Trophoblast cell (in vitro differentiated cells and primary cell): ENCODE measurements at places on chromosomes 6 and 20.

DNA sequence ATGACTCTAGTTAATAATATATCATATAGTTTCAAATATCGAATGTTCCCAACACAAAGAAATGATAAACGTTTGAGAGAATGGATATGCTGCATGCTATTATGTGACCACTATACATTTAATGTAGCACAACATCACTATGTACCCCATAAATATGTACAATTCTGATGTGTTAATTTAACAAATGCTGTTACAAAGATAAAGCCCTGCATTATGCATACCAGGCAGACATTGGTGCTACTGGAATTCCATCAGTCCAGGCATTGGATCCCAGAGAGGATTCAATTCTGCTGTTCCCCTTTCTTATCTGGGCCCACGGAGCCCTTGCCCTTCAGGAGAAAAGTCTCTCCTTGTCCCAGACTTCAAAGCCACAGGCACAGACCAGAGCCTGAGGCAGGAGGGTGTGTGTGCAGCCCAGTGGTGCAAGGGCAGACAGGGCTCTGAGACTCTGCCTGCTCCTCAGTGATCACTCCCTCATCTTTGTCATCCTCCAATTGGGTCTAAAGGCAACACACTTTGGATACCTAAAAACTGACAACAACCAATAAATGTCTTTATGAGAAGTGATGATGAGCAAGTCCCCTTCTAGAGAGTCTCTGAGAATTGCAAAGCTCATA lies 45.2 kb downstream of the PSMG4 start:
- no peaks in the 10 kb centered on the region for H3K4me1 ChIP-seq
- DNase-seq, result no peak
- no peak overlapping the region for H3K4me3 ChIP-seq
- H3K27ac ChIP-seq, result no peak overlapping the region
- peaks cover 12% of the 10 kb centered on the region for H3K36me3 ChIP-seq
- H3K27me3 ChIP-seq, result no peaks in the 10 kb centered on the region

GRCh38 chr6:119586250-119586882 lies 236.8 kb upstream of the MAN1A1 start:
- H3K4me1 ChIP-seq, result peaks cover 3% of the 10 kb centered on the region
- DNase-seq, result no peak
- no peak overlapping the region for H3K4me3 ChIP-seq
- no peak overlapping the region for H3K27ac ChIP-seq
- no peaks in the 10 kb centered on the region for H3K36me3 ChIP-seq

GRCh38 chr20:10415013-10415650 lies 18.9 kb downstream of the MKKS start:
- H3K4me3 ChIP-seq, result no peak overlapping the region
- H3K27ac ChIP-seq, result no peak overlapping the region
- no peaks in the 10 kb centered on the region for H3K4me1 ChIP-seq
- DNase-seq, result peak; percentile 93
- H3K27me3 ChIP-seq, result no peaks in the 10 kb centered on the region
- H3K36me3 ChIP-seq, result peaks cover 5% of the 10 kb centered on the region

- H3K4me1 ChIP-seq, result no peaks in the 10 kb centered on the region
- H3K36me3 ChIP-seq, result no peaks in the 10 kb centered on the region
- DNase-seq, result peak; percentile 41
- no peak overlapping the region for H3K27ac ChIP-seq
Observed at GRCh38 chr6:72182337-72183246, 296.2 kb downstream of the RIMS1 start.

GRCh38 chr6:121578216-121578615 lies 142.8 kb downstream of the GJA1 start:
- no peaks in the 10 kb centered on the region for H3K27me3 ChIP-seq
- H3K27ac ChIP-seq, result no peak overlapping the region
- DNase-seq, result no peak
- no peaks in the 10 kb centered on the region for H3K36me3 ChIP-seq
- H3K4me3 ChIP-seq, result no peak overlapping the region
- no peaks in the 10 kb centered on the region for H3K4me1 ChIP-seq

DNA sequence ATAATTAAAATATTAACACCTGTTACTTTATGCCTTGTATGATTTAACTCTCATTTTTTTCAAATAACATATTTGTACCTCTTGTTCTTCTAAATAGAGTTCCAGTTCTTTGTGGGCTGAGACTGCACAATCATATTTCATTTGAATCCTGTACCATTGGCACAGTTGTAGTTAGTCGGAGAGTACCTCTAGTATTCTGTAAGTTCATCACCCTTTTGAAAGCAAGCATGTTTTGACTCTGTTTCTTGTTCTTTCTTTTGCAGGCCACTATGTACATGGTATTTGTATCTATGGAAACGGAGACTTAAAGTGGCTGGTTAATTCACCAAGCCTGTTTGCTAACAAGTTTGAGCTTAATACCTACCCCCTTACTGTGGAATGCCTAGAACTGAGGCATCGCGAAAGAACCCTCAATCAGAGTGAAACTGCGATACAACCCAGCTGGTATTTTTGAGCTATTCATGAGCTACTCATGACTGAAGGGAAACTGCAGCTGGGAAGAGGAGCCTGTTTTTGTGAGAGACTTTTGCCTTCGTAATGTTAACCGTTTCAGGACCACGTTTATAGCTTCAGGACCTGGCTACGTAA lies 68.2 kb downstream of the C6orf52 start:
- H3K27ac ChIP-seq, result no peak overlapping the region
- peak; percentile 81 for DNase-seq
- H3K36me3 ChIP-seq, result peaks cover 18% of the 10 kb centered on the region
- no peak overlapping the region for H3K4me3 ChIP-seq
- no peaks in the 10 kb centered on the region for H3K4me1 ChIP-seq
- no peaks in the 10 kb centered on the region for H3K27me3 ChIP-seq

- DNase-seq, result no peak
- no peaks in the 10 kb centered on the region for H3K36me3 ChIP-seq
- H3K27ac ChIP-seq, result no peak overlapping the region
- no peaks in the 10 kb centered on the region for H3K27me3 ChIP-seq
Observed at GRCh38 chr6:25619217-25619616, 32.8 kb upstream of the SCGN start.

DNA sequence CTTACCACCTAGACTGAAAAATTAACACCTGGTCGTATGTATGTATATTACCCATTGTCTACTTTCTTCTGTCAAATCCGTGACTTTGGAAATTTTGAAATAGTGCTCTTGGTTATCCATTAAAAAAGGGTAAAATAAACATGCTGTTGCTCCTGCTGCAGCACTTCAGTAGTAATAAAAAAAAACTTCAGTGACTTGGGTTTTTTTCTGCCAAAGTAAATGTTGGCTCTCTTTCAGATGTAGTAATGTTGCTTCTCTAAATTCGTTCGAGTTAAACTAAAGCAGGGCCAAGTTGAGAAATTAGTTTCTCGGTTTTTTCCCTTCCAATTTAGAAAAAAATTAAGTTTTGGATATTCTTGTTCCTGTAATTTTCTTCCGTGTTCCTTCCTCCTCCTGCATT lies 34.2 kb downstream of the JARID2 start:
- no peaks in the 10 kb centered on the region for H3K36me3 ChIP-seq
- no peak for DNase-seq
- H3K27me3 ChIP-seq, result no peaks in the 10 kb centered on the region
- no peak overlapping the region for H3K4me3 ChIP-seq
- H3K27ac ChIP-seq, result no peak overlapping the region
- H3K4me1 ChIP-seq, result peaks cover 9% of the 10 kb centered on the region

- no peaks in the 10 kb centered on the region for H3K27me3 ChIP-seq
- H3K27ac ChIP-seq, result no peak overlapping the region
- H3K4me3 ChIP-seq, result no peak overlapping the region
- no peak for DNase-seq
- no peaks in the 10 kb centered on the region for H3K4me1 ChIP-seq
- H3K36me3 ChIP-seq, result peaks cover 70% of the 10 kb centered on the region
Observed at GRCh38 chr20:53574819-53575218, 18.8 kb downstream of the ZNF217 start.

DNA sequence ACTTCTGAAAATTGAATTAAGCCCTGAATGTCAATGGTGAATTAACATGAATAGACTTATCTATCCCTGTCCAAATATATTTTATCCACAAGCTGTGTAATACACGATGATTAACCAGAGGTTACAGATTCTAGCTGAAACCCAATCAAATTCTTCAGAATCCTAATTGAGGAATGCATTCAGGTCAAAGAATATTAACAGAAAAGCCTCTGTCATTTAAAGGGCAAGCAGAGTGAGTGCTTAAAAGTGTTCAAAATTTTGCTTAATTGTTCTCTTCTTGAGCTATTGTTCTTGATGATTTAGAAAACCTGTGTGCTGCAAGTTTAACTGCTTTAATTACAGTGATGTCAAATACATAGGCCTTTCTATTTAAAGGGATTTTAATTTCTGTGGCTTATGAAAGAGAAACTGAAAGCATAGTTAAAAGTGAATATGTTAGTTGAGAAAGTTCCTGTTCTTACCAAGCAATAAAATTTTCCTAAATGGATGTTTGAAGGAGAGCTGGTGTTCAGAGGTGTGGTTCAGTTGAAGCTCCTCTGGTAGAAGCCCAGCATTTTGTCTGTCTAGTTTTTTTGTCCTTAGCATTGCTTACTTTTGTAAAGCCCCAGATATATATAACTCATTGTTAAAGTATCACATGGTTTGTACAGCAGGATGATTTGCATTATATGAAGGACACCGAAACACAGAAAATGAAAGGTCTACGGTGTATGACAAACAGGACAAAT lies 466.3 kb upstream of the PLCB4 start:
- DNase-seq, result no peak
- H3K4me1 ChIP-seq, result no peaks in the 10 kb centered on the region

- no peak for DNase-seq
- no peaks in the 10 kb centered on the region for H3K27me3 ChIP-seq
Observed at GRCh38 chr6:166766769-166767168, 139.7 kb upstream of the RPS6KA2 start.

GRCh38 chr20:25750765-25751696 lies 54.4 kb upstream of the ZNF337 start:
- DNase-seq, result peak; percentile 22
- H3K36me3 ChIP-seq, result no peaks in the 10 kb centered on the region
- no peak overlapping the region for H3K27ac ChIP-seq
- no peaks in the 10 kb centered on the region for H3K4me1 ChIP-seq

GRCh38 chr20:45836841-45837240 lies 3.2 kb downstream of the SNX21 start:
- H3K36me3 ChIP-seq, result peaks cover 17% of the 10 kb centered on the region
- H3K27me3 ChIP-seq, result no peaks in the 10 kb centered on the region
- H3K4me3 ChIP-seq, result no peak overlapping the region
- DNase-seq, result no peak

DNA sequence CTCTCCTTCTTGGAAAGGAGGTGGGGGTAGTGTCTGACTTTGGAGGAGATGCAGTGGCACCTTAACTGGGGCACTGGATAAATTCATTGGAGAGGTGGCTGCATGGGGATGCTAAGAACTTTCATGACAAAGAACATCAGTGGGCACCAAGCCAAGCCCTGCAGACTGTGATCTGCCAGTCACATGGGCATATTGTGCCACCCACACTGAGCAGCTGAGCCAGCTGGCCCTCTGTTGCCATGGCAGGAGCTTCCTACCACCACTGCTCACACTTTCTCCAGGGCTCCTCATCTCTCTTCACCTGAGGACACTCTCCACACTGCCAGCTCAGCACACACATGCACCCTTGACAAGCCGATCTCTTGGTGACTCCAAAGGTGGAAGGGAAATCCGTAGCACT lies 715.6 kb downstream of the QKI start:
- no peak overlapping the region for H3K4me3 ChIP-seq
- no peaks in the 10 kb centered on the region for H3K27me3 ChIP-seq
- H3K36me3 ChIP-seq, result no peaks in the 10 kb centered on the region
- no peak overlapping the region for H3K27ac ChIP-seq
- DNase-seq, result no peak

GRCh38 chr20:56943946-56944945 lies 315.1 kb downstream of the TFAP2C start:
- H3K4me3 ChIP-seq, result no peak overlapping the region
- H3K36me3 ChIP-seq, result no peaks in the 10 kb centered on the region
- H3K27me3 ChIP-seq, result no peaks in the 10 kb centered on the region

DNA sequence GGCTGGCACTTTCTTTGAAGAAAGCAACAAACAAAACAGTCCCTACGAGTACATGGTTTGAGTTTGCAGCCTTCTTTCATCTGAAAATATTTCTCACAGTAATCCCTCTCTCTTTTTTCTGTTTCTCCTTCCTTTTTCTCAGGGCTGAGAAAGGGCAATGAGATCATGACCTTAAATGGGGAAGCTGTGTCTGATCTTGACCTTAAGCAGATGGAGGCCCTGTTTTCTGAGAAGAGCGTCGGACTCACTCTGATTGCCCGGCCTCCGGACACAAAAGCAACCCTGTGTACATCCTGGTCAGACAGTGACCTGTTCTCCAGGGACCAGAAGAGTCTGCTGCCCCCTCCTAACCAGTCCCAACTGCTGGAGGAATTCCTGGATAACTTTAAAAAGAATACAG lies 80.7 kb upstream of the CLDN20 start:
- H3K4me1 ChIP-seq, result peaks cover 9% of the 10 kb centered on the region
- no peaks in the 10 kb centered on the region for H3K36me3 ChIP-seq
- H3K27me3 ChIP-seq, result no peaks in the 10 kb centered on the region
- no peak for DNase-seq
- H3K27ac ChIP-seq, result no peak overlapping the region
- no peak overlapping the region for H3K4me3 ChIP-seq

DNA sequence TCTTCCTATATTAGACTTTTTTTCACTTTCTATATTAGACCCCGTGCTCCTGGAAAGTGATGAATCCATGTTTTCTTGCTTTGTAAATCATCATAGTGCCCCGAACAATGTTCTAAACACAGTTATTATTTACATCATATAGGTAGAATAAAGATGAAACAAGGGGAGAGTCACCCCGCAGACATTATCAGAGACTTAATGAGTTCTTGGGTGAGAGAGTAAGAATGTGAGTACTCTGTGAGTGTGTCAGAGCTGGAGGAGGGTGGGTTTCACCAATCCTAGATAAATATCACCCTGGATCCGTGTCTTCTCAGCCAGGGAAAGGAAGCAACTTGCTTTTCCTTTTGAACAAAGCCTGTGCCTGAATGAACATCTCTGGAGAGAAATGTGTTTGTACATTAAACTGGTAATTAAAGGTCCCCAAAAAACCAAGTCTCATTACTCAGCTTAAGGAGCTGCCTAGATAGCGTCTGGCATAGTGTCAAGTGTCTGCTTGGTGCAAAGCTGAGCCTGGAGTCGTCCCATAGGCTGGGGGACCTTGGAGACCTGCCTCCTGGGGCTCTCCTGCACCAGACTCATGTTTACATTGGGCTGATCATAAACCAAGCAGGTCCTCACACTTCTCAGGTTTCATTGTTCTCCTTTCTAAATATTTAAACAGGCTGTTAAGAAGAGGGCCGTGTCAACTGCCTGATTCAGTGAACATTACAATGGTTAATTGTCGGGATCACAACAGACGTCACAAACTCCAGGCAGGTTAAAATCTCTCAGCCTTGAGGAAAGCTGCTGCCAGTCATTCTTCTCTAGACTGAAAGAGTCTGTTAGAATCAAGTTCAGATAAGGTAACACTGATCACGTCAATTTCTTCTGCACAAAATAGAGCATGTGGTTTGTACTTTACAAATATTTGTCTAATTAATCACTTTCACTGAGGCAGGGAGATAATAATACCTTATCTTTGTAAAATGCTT lies 179.7 kb upstream of the MYLIP start:
- H3K4me3 ChIP-seq, result no peak overlapping the region
- no peaks in the 10 kb centered on the region for H3K36me3 ChIP-seq
- DNase-seq, result peak; percentile 43
- no peak overlapping the region for H3K27ac ChIP-seq
- no peaks in the 10 kb centered on the region for H3K27me3 ChIP-seq
- peaks cover 3% of the 10 kb centered on the region for H3K4me1 ChIP-seq

- no peak overlapping the region for H3K27ac ChIP-seq
- H3K4me1 ChIP-seq, result no peaks in the 10 kb centered on the region
- no peak for DNase-seq
- H3K36me3 ChIP-seq, result no peaks in the 10 kb centered on the region
- H3K27me3 ChIP-seq, result no peaks in the 10 kb centered on the region
Observed at GRCh38 chr6:69465866-69466265, 330.9 kb downstream of the LMBRD1 start.
